Stromal cell of bone marrow (primary cell): ENCODE measurements at places on chromosomes 7 and 10.

GRCh38 chr10:127193125-127193524 is 3.3 kb downstream of the INSYN2A start:
- no peak for DNase-seq

GRCh38 chr10:70998086-70998485 is 109.7 kb upstream of the PCBD1 start:
- no peak for DNase-seq

- no peak for DNase-seq
These were observed 700.9 kb upstream of the ANKRD30A start for GRCh38 chr10:36424502-36424901.

- no peak for DNase-seq
These were observed 658 bp upstream of the PTPRN2 start for GRCh38 chr7:158588085-158588877.

- no peak for DNase-seq
These were observed 311.4 kb upstream of the AKR1E2 start for GRCh38 chr10:4514445-4515108.

GRCh38 chr7:111438369-111439289 is 123.7 kb downstream of the IMMP2L start:
- DNase-seq, result no peak

DNA sequence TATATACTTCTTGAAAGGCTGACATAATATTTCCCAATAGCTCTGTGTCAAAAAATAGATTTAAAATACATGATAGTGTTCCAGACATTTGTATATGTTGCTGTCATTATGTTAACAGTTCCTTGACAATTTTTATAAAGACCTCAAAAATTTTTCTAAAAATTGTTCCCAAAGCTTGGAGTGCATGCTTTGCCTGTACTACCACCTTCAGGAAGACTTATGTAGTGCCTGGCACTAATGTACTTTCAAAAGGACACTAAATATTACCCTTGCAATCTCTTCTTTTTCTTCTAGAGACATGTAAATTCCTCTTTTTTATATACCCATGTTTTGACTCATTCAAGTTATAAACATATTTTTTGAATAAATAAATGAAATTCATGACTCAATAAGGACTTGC is 48.0 kb upstream of the SP8 start:
- DNase-seq, result no peak

GRCh38 chr10:35464825-35465456 is 128.6 kb downstream of the CCNY start:
- DNase-seq, result no peak

DNA sequence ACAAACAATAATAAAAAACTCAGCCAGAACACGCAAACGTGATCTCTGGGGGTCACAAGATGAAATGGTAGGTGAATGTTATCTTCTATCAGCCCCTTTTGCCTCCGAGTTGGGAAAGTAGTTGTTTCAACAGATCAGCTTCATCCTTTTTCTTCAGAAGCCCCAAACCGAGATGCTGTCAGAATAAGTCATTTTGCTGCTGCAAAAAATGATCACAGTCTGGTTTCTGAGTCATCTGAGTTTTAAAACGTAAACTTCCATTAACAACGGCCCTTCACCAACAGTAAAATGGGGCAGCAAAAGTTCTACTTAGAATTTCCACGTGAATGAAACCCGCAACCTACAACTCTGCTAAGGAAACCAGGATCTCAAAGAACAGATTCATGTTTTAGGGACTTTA is 44.9 kb downstream of the JCAD start:
- no peak for DNase-seq

DNA sequence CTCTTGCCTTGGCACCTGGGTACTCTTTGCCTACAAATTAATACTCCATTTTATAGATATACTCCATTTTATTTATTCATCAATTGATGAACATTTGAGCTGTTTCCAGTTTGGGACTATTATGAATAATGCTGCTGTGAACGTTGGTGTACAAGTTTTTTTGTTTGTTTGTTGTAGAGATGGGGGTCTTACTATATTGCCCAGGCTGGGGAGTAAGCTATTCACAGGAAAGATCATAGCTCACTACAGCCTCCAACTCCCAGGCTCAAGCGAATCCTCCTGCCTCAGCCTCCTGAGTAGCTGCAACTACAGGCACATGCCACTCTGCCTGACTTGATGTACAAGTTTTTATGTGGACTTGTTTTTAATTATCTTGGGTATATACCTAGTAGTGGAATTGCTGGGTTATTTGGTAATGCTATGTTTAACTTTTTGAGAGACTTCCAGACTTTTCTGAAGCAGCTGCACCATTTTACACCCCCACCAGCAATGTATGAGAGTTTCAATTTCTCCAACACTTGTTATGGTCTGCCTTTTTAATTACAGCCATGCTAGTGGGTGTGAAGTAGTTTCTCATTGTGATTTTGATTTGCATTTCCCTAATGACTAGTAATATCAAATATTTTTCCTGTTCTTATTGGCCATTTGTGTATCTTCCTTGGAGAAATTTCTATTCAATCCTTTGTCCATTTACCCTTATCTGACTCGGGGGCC is 15.9 kb downstream of the WBP1L start:
- no peak for DNase-seq

- peak; percentile 98 for DNase-seq
These were observed 31.8 kb downstream of the GSTO2 start for GRCh38 chr10:104300736-104301292.

- no peak for DNase-seq
These were observed 1.8 kb downstream of the LFNG start for GRCh38 chr7:2521341-2521745.

DNA sequence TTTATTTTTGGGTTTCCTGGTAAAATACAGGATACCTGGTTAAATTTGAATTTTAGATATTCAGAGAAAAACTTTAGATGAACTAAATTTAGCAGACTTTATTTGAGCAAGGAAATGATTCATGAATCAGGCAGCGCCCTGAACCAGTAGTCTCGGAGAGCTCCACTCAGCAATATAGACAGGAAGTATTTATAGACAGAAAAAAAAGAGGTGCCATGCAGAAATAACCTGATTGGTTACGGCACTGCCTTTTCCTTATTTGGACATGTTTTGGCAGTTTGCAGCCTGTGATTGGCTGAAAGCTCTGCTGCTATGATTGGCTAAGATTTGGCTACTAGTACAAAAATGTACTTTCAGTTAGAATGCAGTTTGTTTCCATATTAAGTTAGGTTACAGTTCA is 198.3 kb upstream of the DKK1 start:
- DNase-seq, result no peak

DNA sequence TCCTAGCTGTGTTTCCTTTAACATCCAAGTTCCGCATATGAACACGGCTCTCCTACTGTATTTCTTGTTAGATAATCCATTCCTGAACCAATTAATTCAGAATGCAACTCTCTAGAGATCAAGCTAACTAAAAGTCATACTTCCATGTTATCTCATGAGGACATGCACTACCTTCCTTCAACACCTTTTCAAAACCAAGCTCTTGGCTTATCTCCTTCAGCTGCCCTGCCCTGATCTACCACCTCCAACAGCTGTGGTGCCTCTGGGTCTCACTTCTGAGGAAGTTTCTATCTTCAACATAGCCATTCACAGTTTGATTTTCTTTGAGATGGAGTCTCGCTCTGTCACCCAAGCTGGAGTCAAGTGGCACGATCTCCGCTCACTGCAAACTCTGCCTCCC is 109.5 kb downstream of the IDE start:
- no peak for DNase-seq

DNA sequence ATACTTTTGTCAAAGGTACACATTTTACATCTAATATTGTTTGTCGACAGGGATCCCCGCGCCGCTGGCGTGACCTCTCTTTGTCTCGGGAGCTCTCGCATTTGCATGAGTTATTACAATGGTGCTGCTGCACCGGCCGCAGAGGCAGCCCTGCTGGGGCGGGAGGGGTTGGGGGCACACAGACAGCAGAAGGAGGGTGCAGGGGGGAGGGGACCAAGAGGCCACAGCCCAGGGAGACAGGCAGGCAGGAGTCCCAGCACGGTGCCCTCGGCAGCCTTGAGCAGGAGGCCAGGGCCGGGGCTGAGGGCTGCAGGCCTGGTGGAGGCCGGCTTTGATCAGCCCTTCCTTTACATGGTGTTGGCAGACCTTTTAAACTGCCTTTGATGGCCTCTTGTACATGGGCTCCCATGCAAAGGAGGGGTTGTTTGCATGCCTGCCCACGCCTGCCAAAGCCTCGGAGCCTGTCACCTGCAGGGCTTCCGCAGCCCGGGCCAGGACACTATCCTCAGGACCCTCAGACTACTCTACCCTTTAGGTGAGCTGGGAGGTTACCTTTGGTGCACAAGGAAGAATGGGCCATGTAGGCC is 95.5 kb downstream of the EBF3 start:
- DNase-seq, result no peak

DNA sequence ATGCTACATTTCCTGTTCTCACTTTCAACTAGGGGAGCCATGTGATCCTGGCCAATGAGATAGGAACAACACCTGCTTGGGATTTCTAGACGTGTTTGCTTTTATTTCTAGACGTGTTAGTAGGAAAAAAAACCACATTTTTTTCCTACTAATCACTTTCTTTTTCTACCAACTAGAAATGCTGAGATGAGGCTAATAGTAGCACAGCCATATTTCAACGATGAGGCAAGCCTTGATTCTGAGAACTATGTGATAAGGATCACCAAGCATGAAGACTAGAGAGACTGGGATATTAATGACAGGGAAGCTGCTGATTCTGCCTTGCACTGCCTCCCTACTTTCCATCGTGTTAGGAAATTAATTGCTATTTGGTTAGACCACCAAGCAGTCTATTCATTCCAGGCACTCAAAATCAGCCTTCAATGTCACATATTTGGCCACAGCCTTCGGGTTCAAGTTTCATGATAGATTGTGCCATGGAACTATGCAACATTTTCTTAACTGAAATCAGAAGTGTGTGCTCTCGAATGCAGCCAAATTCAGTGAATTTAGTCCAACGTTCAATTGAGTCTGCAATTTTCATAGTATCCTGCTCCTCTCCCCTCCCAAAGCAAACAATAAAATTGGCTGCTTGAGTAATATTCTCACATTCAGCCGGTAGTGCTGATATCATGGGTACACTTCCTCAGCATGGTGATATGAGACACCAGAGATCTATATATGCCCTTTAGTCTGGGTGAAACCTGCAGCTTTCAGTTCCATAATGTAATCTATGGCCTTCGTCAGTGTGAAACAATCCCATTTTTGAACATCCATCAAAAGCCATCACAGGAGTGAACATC is 98.1 kb downstream of the GPR37 start:
- DNase-seq, result no peak

DNA sequence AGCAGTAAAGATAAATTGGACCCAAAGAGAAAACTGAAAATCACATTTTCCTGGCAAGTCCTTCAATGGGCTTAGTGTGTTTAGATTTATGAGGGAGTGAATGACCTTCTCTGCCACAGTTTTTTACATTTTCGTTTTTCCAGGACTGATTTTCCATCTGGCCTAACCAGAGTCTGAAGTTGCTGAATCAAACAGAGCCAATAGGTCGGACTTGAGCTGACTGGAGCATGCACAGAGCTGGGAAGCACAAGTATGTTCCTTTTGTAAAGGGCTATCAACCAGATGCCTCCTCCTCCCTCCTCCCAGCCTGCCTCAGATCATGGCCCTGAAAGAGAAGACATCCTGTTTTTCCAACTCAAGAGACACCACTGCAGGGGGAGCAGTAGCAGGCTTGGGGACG is 126.0 kb upstream of the ANKRD1 start:
- no peak for DNase-seq
